ENCODE measurements at places on chromosomes 16 and 17.

GRCh38 chr17:61598014-61598413 is 7.0 kb upstream of the NACA2 start:
- DNase-seq, result no peak

DNA sequence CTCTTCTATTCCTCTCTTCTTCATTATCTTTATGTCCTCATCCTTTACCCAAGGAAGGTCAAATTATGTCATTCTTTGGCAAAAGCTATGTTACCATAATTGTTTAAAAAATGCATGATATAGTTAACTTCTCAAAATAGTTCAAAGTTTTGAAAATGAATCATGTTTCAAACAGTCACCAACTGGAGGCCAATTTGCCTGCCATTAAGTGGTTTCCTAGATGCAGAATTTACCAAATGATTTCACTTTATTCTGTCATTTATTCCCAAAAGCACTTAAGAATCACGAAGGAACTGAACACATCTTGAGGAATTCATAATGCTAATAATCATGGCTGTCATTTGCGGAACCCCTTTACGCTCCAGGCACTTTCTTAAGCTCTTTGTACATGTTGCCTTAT is 190.9 kb upstream of the CDH11 start:
- DNase-seq, result no peak

DNA sequence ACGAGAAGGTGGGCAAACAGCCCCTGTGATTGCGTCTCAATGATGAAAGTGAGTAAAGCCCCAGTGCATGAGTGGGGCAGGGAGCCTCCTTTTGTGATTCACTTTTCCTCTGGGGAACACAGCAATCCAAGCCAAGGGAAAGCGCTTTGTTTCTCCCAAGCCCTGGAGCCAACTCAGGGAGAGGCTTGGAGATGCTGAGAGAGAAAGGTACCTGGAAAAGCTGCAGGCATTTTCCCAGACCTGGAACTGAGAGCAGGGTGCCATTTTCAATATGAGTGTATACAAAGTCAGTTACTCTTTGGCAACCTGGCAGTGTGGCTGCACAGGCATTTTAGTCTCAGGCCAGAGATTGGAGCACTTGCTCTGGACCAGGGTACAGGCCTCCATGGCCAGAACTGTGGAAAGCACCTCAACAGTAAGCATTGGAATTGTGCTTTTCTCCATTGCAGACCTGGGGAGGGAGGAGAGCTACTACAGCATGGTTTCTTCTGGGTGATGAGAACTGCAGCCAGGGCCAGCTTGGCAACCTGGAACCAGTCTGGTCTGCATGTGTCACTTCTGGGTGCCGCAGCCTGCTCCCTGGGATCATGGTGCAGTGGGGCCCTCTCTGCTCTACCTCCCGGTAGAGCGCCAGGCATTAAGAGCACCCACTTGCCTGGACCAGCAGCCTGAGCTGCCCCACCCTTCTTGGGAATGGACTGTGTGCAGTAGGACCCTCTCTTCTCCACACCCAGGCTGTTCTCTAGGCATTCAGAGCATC is 89.0 kb upstream of the CDH5 start:
- no peak for DNase-seq

GRCh38 chr16:69564845-69565670 is 708 bp upstream of the NFAT5 start:
- DNase-seq, result no peak

- no peak for DNase-seq
Observed at GRCh38 chr16:29962344-29962994, 590 bp downstream of the TMEM219 start.

DNA sequence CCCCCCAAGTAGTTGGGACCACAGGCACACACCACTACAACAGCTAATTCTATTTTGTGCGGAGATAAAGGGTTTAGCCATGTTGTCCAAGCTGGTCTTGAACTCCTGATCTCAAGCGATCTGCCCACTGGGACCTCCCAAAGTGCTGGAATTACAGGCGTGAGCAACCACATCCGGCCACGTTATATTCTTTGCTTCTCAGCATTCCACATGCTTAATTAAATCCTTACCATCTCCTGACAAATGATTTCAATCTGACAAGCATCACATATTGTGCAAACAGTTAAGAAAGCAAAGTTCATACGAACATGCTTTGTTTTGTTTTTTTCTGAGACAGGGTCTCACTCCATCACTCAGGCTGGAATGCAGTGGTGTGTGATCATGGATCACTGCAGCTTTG is 18.2 kb downstream of the HIGD1B start:
- DNase-seq, result no peak

GRCh38 chr16:48501516-48502377 is 108.2 kb downstream of the N4BP1 start:
- no peak for DNase-seq

- no peak for DNase-seq
Observed at GRCh38 chr17:30550512-30551273, 73.5 kb downstream of the GOSR1 start.

DNA sequence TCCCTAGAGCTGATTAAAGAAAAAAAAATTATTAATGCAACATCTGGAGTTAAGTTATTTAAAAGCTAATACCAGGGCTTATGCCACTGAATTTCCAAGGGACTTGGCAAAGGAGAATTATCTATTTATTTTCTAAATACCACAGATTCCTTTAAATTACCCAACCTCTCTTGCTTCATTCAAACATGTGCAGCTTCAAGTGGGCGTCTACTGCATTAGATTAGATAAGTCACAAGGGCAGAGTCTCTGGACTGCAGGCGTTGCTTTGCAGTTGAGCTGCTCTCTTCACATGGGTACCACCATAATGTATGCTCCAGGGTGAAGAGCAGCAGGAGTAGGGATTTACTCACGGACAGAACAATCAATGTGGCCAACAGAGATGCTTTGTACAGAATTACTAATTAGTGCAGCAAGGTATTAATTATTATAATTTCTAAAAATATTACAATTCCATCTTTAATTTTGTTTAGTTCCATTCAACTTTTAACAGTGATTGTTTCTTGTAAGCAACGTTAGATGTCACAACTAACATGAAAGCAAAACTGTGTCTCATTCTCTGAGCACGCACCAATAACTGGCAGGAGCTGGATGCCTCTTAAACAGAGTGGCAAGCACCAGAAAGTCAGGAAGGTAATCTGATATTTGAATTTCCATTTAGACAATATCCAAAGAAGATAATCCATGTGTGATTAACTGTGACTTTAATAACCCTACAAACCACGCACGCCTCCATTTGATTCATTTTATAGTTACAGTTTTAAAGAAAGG is 214.2 kb downstream of the STX8 start:
- DNase-seq, result no peak

DNA sequence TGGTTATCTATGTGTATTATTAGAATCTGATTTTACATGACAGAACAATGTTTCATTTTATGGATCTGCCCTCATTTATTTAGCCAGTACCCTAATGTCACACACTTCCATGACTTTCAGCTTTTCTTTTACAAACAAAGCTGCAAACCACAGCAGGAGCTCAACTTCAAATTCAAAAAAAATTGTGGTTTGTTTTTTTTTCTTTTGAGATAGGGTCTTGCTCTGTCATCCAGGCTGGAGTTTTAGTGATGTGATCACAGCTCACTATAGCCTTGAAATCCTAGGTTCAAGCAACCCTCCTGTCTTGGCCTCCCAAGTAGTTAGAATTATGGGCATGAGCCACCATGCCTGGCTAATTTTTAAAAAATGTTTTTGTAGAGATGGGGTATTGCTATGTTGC is 8.2 kb upstream of the MPRIP start:
- DNase-seq, result no peak

DNA sequence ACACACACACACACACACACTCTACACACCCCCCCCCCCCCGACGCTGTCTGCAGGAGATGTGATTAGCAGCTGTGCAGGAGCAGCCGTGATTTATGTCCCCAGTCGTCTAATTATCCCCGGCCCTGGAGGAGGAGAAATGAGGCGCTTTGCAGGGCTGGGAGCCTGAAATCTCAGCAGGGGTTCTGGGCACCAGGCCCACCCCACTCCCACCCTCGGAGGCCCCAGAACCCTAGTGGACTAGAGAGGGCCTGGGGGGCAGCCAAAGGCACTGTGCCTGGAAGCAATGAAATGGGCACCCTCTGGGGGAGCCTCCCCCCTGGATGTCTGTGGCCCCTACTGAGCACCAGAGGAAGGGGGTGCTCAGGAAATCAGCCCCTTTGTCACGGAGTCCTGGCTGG is 134.2 kb upstream of the CIBAR2 start:
- DNase-seq, result no peak

GRCh38 chr16:73383195-73383987 is 335.5 kb upstream of the ZFHX3 start:
- peak; percentile 24 for DNase-seq

GRCh38 chr16:57629516-57630406 is 1.3 kb downstream of the ADGRG1 start:
- no peak for DNase-seq

GRCh38 chr17:19833914-19834313 is 33.8 kb downstream of the ULK2 start:
- no peak for DNase-seq

- DNase-seq, result no peak
Observed at GRCh38 chr17:71703701-71704100, 417.1 kb upstream of the SOX9 start.

DNA sequence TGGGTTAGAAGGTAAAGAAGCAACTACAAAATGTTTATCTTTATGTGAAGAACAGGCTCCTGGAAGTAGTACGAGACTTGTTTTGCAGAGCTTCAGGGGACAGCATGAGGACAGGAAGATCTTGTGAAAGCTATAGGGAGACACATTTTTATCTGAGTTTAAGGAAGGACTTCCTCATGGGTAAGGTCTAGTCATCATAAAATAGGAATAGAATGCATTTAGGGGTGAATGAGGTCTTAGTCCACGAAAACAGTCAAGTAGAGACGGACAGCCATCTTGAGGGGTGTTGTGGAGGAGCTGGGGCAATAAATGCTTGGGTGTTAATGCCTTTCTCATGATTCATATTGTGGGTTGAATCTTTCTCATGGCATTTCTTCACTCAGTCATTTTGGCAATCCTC is 24.3 kb downstream of the KCNJ16 start:
- DNase-seq, result no peak

- peak; percentile 47 for DNase-seq
Observed at GRCh38 chr17:47208744-47209488, at the start of gene MYL4. MYL4 (plus strand) TSS chr17:47209348; CDS start chr17:47209423, 75 bp downstream.

DNA sequence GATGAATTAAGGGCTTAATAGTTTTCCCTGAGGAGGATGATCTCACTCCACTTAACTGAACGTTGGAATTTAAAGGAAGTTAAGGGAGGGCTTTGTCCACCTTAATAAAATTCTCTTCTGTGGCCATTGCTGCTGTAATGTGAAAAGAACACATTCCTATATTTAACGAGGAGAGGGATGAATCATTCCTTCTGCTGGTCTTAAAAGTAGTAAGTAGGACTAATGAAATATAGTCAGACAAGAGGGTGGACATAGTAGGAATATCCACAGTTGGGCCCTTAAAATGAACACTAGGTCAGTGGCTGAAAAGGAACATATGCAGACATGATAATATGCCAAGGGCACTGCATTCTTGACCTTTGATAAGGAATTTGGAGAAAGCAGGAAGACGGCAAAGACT is 405.6 kb downstream of the PMP22 start:
- no peak for DNase-seq

DNA sequence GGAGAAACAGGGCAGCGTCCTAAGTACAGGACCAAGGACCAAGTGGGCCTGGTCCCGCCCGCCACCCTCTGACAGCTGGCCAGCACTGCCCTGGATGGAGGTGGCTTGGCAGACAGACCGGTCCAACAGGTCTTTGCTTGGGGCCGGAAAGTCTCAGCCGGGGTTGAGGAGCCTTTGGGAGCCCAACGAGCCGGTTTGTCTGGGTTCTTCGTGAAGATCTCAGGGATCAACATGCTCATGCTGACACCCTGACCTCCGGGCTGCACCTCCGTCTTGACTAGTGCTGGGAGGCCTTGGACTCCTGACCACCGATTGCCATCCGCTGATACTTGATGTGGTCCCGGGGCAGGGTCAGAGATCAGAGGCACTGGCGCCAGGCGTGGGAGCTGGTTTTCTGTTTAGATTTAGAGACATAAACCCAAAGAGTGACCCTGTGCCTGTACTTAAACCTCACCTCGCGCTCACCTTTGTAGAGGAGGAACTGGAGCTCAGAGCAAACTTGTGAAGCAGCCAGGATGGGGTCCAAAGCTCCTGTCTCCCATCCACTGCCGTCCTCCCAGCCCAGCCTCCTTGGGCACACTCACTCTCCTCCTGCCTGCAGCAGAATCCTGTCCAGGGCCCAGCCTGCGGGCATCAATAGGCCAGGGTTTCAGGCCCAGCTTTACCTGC is 92.1 kb upstream of the GSE1 start:
- DNase-seq, result no peak

GRCh38 chr17:61294777-61295176 is 104.9 kb upstream of the TBX2 start:
- DNase-seq, result peak; percentile 30

- no peak for DNase-seq
Observed at GRCh38 chr16:85605912-85606841, 6.9 kb upstream of the GSE1 start.

DNA sequence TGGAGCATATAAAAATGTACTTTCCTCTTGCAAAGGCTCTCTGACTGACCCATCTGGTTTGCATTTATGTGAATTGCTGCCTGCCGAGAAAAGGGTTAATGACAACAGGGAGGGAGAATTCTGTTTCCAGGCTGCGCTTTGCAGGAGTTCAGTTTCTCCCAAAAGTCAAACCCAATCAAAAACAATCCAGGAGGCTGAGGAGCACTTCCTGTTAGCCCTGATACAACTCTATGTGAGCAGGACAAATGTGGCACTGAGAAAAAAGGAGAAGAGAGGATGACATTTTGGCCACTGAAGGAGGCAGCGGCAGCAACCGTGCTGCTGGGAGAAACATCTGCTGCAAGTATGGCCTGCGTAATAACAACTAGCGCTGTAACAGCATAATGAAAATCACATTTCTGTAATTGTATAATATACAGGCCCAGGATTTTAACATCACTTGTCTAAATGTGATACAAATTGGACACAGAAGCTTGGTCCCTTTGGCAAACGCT is 26.8 kb upstream of the ELAC2 start:
- DNase-seq, result no peak

GRCh38 chr17:78362232-78362631 is 2.4 kb upstream of the SOCS3 start:
- no peak for DNase-seq

GRCh38 chr17:57294629-57295501 is 38.5 kb downstream of the MSI2 start:
- DNase-seq, result no peak

DNA sequence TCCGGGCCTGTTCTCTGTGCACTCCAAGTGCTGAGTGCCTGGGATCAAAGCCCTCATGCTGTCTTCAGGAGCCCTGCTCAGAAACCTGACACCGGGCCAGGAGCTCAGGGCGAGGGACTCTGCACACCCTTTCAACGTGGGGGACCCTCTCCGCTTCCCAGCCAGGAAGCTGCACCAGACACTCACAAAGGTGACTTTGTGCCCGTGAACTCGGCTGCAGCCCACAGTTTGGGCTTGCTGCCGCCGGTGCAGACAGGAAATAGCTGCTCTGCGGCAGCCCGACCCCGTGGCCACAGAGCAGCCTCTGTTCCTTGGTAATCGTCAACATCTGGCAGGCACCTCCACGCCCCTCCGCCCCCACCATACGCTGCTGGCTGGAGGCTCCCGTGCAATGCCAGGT is 93.4 kb upstream of the METRNL start:
- peak; percentile 71 for DNase-seq

- DNase-seq, result no peak
Observed at GRCh38 chr16:57016831-57017230, 27.5 kb downstream of the NLRC5 start.

Measured in neural progenitor cell (in vitro differentiated cells).